ENCODE measurements at places on chromosomes 11 and 22.

DNA sequence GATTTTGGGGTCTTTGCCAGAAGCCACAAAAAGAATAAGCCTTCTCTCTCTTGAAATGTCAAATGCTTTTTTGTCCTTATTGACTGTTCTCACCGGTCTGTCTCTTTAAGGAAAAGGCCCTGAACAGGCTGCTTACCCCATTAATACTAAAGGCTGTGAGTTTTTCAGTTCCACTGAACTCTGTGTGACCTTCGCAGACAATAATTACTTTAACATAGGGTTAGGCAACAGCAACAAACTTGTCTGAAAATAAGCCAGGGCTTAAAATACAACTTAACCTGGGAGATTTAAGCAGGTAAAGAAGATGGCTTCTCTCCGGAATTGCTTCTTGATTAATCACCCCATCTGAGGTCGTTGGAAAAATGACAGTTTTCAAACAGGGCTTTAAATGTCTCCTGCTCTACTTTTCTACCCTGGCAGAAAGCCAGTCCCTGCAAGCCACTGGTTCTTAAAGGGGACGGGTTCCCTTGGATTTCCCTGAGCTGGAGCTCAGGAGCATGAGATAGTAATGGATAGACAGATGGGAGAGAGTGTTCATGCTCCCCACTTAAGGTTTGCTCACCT is 69.4 kb downstream of the ARL14EP start:
- DNase-seq, result no peak

- no peak for DNase-seq
These were observed 37.6 kb upstream of the GRAMD1B start for GRCh38 chr11:123392431-123392830.

GRCh38 chr11:107018219-107018901 is at the start of gene GUCY1A2:
TSS of gene GUCY1A2 (minus strand) at chr11:107018476. CDS start at chr11:107018055, 421 bp downstream.
- DNase-seq, result no peak

DNA sequence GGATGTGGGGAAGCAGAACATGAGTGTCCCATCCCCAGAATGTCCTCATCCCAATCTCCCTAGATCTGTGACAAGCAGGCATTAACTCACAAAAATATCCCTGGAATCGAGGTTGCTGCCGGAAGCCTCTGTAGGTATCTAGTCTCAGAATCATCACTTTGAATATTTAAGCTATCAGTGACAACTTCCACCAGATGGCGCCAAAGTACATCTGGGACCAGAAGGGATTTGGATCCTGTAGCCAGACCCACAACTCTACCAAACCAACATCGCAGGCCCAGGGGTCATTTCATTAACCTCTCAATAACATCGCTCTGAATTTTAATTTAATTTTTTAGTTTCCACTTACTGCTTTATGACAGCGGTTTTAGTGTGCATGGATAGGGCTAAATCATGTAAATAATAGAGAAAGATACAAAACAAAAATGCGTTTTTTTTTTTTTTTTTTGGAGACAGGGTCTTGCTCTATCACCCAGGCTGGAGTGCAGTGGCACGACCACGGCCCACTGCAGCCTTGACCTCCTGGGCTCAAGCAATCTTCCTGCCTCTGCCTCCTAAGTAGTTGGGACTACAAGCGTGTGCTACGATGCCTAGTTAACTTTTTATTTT is 1.1 kb upstream of the EXT2 start:
- peak; percentile 92 for DNase-seq

- peak; percentile 72 for DNase-seq
These were observed 14.5 kb upstream of the MB start for GRCh38 chr22:35631597-35631996.

DNA sequence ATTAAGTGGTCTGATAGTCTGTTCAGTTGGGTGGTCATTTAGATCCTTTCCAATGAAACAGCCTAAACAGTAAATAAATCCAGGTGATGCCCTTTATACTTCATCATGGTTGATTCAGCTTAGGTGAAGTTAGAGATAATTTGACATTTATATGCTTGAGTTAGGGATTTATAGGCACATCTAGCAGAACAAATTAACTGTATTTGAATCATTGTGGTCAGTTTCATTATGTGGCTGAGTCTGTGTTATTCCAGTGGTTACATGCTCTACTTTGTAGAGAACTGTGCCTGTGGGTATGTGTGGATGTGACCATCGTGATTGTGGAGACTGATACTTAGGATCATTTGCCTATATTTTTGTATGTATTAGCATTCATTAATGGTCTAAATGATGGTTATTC is 194.6 kb downstream of the DDX10 start:
- DNase-seq, result no peak

DNA sequence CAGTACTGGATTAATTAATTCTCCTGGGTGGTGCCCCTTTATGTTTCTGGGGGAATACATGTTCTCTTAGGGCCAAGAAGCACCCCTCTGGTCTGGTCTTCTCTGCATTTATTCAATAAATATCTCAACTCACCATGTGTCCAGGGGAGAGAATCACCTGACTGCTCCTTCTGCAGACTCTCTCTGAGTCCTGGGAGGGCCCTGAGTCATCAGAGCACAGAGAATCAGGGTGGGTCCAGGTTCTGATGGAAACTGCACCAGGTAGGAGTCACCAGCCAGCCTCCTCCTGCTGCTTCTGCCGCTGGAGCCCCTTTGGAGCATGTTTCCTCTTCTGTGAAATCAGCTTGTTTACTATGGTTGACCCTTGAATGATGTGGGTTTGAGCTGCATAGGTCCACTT is 107.7 kb upstream of the PLET1 start:
- DNase-seq, result no peak
